ENCODE measurements at places on chromosomes 1 and 21.

GRCh38 chr1:7754234-7754633 lies 16.9 kb upstream of the VAMP3 start:
- no peak for DNase-seq

GRCh38 chr1:247358920-247359319 lies 27.3 kb upstream of the ZNF496 start:
- DNase-seq = no peak

DNA sequence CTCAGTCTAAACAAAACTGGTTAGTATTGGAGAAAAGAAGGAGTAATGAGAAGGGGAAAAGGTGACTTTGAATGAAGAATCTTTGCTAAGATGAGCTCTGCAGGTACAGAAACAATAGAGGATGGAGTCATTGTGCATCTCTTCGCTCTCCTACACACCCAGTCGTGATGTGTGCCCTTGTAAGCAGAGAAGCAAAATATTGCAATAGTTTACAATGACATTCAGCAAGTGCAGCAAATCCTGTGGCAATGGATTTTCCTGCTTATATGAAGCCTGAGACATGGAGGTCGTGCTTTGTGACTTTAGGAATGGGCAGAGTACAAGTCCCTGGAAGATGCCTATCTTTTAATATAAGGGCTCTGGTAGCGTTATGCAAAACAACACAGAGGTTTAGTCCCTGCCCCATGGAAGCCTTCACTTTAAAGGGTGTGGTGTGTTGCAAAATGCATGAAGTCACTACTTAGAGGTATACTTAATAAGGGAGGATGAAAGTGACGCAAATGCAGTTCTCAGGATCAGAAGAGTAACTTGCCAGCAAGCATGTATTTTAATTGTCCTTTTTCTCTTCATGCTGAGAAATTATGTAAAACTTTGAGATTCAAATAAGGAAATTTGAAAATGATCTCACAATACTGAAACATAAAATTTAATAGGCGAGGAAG lies 88.0 kb upstream of the IVNS1ABP start:
- no peak for DNase-seq

DNA sequence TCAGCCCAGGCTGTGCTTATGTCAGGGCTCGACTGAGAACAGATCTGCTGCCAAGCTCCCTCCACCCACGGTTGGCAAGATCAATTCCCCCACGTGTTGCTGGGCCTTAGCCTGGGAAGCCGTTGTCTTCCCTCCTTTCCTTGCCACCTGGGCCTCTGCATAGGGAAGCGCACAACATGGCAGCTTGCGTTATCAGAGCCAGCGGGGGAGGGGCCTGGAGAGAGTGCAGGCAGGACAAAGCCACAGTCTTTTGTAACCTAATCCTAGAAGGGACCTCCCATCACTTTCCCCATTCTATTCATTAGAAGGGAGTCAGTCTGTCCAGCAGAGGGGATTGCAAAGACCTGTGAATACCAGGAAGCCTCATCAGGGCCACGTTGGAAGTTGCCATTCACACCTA lies 17.0 kb upstream of the IGSF21 start:
- DNase-seq = no peak

DNA sequence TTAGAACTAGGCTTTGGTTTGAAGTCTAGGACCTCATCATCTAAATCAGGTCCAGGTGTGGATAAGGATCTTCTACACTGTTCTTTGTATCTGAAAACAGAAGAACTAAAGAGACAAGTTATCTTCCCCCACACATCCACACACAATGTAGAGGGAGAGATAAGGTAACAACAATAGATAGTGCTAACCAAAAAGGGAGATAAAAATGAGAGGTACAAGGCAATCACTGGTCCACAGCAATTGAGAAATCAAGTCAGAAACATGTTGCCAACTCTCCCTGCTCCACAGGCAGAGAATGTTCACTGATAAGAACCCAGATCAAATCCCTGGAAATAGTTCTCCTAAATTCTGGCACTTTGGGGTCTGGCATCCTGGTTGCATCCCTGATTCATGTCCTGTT lies 75.8 kb upstream of the LHX8 start:
- no peak for DNase-seq

DNA sequence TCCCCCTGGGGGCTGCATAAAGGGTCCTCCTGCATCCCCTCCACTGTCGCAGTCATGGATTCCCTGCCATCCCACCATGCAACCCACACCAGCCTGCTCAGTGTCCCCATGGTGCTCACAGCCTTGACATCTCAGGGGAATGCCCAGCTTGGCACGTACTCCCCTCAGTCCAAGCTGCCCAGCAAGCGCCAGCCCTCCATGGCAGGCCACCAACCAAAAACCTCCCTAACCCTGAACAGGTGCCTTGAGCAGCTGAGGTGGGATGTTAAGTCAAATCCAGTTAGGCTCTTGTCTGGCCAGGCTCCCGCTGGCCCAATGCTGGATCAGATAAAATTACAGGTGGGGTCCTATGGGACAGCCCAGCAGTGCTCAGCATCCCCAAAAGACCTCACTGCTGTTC lies 341 bp downstream of the VTCN1 start:
- no peak for DNase-seq

DNA sequence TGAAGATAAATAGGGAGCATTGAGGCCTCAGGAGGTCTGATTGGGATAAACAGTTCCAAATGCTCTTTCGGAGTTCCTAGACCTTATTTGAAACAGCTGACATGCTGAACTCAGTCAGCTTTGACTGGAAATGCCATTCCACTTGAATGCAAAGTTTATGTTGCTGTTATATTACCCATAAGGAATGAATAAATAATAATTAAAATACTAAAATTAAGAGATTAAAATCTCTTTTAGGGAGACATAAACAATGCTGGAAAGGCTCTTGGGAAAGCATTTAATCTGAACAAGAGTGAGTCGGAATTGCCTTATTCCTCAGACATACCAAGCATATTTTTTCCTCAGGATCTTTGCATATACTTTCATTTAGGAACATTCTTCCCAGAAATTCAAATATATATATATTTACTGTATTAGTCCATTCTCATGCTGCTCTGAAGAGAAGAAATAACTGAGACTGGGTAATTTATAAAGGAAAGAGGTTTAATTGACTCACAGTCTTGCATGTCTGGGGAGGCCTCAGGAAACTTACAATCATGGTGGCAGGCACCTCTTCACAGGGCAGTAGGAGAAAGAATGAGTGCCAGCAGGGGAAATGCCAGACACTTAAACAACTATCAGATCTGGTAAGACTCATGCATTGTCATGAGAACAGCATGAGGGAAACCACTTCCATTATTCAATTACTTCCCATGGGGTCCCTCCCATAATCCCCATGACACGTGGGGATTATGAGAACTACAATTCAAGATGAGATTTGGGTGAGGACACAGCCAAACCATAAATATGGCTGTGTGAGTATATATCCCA lies 318.2 kb upstream of the PLXNA2 start:
- DNase-seq = no peak

GRCh38 chr21:38402795-38403194 lies 95.5 kb downstream of the ERG start:
- no peak for DNase-seq

GRCh38 chr1:201298396-201299381 lies 15.4 kb downstream of the PKP1 start:
- DNase-seq = no peak

DNA sequence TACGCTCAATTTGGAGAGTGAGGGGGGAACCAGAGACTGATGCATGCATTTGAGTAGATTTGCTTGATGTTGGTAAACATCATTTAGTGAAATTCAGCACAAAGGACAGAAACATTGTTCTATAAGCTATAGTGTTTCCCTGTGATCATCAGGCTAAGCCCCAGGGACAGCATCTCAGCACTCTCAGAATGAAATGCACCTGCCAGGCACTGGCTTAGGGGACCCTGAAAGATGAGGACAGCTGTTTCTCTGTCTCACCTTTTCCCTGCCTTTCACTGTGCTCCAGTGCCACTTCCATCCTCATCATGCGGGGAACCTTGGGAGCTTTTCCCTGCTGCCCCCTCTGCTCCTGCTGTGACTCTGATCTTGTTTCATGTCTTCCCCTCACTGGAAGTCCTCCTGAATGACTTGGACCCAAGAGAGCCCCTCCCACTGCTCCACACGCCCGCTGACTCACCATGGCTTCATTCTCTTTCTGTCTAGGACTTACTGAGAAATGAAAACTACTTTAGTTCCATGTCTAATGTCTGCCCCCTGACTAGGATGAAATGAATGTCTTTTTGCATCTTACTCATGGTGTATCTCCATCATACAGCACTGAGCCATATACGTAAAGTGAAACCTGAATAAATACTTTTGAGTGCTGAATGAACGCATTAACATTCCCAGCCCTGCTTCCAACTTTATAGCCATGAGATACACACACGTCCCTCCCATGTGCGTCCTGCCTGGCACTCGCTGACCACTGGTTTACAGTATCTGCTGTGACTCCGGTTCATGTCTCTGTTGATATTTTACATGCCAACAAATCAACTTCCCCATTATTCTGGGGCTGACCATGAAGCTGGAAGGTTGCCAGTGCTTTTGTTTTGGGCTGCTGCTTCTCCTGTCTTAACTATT lies 182.0 kb downstream of the PCP4 start:
- no peak for DNase-seq

- no peak for DNase-seq
These were observed 129.8 kb downstream of the SLC45A1 start for GRCh38 chr1:8447616-8448150.

DNA sequence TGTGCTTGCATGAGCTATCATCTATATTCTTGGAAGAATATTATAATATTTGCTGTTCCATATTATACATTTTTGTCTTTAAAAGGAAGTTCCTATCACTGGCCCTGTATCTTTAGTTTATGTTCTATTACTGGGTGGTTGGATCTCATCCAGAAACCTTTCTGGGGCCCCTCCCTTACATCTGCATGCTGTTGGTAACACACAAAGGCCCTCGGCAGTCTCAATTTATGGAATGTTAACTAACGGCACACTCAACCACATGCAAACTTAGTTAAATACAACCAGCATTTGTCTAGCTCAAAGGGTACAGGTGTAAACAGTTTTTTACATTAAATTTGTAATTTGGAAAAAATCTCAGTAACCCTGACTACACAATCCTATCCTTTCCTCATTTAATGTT lies 9.7 kb upstream of the HYI start:
- DNase-seq = no peak

DNA sequence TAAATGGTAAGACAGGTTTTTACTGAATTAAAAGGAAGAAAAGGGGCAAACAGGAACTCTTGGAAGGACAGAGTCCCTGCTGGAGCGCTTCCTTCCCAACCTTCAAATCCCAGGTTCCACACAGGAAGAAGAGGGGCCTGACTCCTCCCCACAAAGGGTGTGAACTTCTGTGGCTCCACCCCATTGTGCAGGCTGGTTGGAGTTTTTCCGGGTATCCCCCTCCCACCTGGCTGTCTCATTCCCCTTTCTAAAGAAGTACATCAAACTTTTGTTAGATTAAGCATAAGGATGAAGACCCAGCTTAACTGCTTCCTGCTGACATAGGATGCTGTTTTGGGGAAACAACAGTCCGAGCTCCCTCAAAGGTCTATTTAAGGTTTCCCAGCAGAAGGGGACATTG lies 187.7 kb downstream of the FCRL5 start:
- no peak for DNase-seq

DNA sequence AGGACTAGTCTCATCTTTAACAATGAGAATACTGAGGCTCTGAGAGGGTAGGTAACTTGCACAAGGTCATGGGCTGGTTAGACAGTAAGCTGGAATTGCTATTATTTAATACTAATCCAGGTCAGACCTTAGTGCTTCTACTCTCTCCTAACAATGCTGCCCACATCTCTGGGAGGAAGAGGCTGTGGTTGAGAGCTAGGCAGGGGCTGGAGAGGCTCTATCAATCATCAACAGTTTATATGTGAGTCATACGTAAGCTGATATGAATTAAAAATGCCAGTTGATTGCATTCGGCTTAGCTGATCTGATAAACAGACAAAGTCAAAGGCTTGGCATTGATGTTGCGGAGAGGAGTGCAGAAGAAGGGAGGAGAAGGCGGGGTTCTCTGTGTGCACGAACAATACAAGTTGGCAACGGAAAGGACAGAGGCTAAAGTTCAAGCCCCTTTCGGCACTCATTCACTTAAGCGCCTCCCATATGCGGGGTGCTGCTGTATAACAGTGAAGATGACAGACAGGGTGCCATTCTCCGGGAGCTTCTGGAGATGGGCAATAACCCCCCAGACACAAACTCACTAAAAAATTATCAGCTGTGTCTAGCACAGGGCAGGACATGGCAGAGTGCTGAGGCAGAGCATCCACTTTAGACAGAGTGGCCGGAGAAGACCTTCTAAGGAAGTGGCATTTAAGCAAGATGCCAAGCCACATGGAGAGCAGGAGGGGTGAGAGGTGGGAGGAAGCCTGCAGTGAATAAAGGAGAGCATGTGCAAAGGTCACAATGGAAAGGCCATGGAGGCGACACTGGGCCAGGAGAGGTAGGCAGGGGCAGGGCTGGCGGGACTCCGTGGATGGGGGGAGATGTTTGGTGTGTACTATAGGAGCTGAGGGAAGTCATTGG lies 195.2 kb downstream of the ZSCAN20 start:
- DNase-seq = no peak
